ENCODE measurements at places on chromosomes 3 and 15.

DNA sequence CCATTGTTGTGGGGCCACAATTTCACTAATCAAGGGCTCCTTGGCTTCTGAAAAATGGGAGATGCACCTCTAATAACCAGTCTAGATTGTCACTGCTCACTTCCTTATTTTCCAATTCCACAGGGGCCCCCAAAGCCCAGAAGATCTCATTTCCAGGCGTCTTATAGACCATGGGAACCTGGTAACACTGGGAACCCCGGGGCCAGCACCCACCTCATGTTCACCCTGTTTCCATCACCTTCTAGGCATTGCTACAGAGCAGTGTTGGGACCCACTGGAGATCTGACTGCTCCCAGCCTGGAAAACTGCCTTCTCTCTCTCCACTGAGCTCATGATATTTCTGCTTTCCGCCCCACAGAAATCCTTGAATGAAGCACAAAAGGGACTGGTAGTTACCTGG lies 61.5 kb downstream of the TFRC start:
- DNase-seq = no peak

DNA sequence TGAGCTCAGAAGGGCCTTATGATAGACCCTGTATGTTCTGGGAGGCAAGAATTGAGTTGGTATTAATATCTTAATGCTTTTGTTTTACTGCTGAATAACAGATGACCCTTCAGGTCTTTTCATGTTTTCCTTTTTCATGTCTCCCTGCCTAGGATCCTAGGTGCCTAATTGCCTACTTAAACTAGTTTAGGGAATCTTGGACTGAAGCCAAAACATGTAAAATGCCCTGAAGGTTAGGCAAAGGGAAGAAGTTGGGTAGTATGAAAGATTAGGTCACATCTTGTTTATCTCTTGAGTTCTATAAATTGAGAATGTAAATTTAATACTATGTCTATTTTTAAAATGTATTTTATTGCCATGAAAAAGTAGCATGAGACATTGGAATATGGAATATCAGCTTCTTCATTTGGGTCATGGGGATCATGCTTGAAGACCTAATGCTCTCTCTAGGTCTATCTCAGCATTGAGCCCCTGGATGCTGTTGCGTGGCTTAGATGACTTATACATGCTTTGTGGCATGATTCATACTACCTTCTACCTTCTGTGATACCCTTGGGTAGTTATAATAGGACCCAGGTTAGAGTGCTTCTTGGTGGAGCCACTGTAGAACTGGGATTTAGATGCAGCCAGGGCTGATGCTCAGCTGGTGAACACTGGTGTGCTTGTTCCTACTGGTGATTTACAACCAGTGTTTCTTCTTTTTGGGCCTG lies 26.4 kb downstream of the RBM6 start:
- DNase-seq = no peak

DNA sequence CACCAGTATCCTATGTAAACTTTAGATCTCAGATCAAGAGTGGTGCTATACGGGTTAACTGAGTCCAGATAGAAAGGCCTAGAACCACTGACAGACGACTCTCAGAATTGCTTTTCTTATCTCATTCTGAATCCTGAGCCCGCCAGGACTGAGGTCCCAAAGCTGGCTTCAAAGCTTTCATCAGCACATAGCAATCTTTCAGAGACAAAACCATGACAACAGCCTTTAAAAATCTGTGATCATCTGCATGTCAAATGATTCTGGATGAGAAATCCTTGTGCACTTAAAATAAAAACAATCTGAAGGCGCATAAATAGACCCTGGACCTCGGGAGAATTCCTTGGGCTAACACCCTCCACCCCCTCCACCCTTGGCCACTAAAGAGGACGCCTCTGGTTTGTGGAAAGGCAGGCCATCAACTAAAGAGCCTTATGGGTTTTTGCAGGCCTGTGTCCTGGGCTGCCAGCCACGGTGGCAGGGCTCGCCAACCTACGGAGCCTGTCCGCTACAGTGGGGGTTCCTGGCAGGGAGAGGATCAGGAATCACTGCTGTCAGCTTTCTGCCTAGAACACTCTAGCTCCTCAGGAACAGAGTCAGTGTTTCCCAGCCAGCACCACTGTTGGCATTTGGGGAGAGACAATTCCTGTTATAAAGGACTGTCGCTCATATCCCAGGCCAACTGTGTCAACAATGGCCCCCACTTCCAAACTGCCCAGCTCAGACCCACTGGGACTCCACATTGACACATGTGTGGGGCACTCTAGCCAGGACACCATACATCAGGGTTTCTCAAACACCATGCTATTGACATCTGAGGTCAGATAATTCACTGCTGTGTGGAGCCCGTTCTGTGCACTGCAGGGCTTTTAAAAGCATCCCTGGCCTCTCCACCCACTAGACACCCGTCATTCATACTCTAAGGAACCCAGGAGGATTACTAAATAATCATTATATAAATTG lies 20.2 kb downstream of the TLE3 start:
- DNase-seq = no peak

DNA sequence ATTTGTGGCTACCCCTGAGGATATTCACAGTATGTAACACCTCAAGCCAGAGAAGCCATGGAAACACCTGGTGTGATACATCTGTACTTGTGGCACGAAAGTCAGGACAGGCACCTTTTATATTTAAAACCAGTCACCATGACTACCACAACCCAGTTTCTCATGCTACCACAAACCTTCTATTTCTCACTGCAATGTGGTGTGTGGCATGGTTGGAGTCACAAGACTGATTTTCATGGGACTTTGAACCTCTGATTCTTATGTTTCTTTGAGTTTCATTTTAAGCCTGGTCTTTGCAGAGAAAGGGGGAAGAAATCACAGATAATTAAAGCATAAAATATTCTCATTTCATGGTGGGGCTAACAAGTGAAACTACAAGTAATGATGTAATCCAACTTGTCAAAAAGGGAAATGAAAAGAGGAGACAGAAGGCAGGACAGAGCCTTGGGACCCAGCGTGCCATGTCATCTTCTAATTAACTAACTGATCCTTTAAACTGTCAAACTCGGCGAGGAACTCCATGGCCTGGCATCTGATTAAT lies 175.9 kb downstream of the PDZRN3 start:
- no peak for DNase-seq

GRCh38 chr3:184011937-184012889 lies 5.5 kb downstream of the ABCC5 start:
- no peak for DNase-seq

GRCh38 chr3:3665961-3666640 lies 133.1 kb upstream of the LRRN1 start:
- no peak for DNase-seq

DNA sequence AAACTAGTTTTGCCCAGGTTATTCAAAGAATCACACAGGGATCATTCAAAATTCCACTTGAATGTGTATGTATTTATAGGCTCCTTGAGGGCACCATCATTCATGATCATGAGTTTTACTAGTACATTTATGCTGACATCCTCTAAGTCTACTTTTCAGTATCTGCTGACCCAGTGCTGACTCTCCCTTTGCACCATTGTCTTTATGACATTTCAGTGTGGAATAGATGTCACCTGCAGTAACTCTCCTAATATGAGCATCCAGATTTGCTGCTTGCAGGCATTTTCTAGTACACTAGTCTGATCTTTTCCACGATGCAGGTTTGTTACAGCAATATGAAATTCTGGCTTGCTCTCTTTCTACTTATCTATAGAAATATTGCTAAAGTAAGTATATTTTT lies 1603.5 kb downstream of the SI start:
- no peak for DNase-seq

DNA sequence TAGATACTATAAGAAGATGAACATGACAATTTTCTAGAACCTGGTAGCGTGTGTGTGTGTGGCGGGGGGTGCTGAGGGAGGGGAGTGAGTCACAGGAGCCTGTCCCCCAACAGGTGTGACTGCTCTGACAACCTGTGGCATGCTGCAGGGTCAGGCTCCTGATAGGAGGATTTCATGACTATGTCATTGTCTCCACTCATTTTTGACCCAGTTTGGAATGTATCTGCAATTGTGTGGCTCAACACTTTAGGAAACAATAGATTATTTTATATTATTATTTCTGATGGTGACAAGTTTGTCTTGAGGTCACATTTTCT lies 9.3 kb upstream of the VILL start:
- no peak for DNase-seq

- no peak for DNase-seq
These were observed 158.7 kb upstream of the SLCO3A1 start for GRCh38 chr15:91694831-91695210.

GRCh38 chr3:171873580-171873979 lies 30.4 kb downstream of the TMEM212 start:
- no peak for DNase-seq

DNA sequence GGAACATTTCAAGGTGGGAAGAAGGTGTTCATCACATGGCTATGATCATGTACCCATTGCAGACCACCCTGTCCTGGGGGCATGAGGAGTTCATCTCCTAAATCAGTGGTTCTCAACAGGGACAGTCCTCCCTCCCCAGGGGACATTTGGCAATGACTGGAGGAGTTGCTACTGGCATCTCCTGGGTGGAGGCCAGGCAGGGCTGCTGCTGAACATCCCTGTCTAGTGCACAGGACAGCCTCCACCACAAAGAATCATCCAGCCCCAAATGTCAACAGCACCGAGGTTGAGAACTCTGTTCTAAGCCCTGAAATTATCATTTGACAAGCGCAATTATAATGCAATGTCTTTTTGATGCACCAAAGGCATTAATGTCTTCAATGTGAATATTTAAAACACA lies 4.4 kb upstream of the DNAJB8 start:
- DNase-seq = no peak

DNA sequence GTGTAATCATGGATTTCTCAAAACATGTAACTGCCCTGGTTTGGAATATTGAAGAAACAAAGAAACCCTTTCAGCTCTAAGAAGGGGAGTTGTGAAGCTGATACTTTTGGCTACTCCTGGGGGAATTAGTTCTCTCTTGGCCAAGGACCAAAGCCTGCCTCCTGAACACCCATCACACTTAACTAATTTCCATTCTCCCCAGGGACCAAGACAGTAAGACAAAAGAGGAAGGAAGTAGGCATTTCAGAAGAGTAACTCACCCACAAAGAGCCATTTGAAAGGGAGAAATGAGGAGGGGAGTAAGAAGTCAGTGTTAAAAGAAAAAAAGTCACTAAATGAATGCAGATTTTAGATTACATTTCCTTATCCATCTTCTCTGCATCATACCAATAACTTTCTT lies 328.0 kb upstream of the SOX2 start:
- no peak for DNase-seq

DNA sequence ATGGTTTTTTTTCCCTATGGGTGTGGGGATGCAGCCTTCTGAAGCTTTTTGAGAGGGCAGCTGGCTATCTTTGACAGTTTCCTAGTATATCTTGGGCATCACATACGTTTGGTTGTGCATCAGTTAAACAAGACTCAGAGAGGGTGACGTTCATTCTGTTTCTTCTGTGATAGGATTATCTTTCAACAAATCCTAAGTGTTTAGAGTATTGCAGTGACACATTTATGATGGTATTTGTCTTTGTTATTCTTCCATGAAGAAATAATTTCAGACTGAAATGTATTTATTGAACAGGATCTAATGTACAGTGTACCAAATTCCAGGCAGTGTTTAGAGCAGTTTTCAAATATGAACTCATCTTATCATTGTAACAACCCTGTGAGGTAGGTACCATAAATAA lies 114.4 kb downstream of the PLCL2 start:
- DNase-seq = no peak

DNA sequence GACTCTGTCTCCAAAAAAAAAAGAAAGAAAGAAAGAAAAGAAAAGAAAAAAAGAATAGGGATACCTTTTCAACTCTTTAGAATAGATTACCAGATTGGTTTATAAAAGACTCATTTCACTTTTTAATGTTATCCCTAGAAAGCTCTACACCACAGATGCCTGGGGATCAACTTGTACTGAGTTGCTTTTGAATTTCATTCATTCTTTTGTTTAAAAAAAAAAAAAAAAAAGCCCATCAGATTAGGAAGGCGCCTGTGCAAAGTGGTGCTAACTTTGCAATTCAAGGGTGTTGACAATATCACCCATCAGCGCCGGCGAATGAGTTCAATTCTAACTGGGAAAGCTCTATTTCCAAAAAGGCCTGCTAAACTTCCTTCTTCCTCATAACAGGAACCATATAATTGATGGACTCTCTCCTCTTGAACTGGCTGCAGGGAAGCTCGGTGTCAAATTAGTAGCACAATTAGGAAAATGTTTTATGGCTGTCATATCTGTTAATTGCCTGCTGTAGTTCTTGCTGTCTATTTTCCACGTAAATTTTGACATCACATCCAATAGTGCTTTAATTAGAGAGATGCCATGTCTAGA lies 48.8 kb downstream of the CDCP1 start:
- DNase-seq = no peak

GRCh38 chr3:9715764-9716437 lies 12.3 kb downstream of the CPNE9 start:
- DNase-seq = peak; percentile 64

GRCh38 chr15:99098426-99098825 lies 6.5 kb upstream of the SYNM start:
- DNase-seq = no peak

- DNase-seq = no peak
These were observed 9.2 kb downstream of the CD200R1 start for GRCh38 chr3:112965656-112966055.

- DNase-seq = no peak
These were observed 191.5 kb upstream of the SLC24A5 start for GRCh38 chr15:47929138-47929803.

DNA sequence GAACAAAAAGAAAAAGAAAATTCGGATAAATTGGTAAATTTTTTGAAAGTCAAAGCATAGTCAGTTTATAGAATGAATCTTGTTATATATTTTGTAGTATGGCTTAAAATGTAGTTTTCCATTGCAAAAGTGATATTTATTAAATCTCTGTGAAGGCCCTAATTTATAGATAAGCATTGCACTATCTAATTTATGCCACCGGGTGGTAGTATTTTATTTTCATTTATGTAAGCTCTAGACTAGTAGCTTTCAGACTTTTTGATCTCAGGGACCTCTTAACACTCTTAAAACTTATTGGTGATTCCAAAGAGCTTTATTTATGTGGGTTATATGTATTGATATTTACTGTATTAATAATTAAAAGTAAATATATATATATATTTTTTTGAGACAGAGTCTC lies 133.9 kb upstream of the LRRFIP2 start:
- DNase-seq = no peak

DNA sequence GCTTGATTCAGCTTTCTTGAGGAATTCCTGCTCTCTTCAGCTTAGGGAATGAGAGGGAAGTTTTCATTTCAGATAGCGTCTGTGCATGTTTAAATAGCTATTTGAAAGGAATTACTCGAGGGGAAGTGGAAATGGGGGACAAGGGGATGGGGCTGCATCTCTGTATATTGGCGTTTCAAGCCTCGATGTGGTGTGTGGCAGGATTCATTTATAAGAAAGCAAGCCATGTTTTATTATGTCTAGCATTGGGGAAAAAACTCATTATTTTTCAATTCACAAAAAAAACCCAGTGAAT lies 1.0 kb downstream of the ATP2C1 start:
- no peak for DNase-seq

DNA sequence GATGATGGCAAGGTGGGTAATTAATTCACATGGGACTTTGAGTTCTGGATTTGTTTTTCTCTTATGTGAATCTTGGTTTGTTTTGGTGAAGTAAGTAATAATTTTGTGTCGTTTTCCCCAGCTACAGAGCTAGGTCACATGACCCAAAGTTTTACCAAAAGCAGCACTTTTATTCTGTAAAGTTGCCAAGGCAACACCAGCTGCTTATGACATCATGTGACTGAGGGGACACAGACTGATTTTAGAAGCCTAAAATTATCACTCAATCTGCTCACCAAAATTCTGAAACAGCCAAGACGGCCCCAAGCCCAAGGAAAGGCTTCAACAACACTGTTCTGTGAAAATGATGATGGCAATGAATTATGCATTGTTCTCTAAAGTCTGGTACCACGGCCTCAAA lies 63.9 kb downstream of the MEX3B start:
- no peak for DNase-seq

Measured in activated CD4-positive, alpha-beta T cell treated with anti-CD3 and anti-CD28 coated beads for 48 hours (primary cell).